Activated CD4-positive, CD25-positive, alpha-beta regulatory T cell treated with anti-CD3 and anti-CD28 coated beads, Interleukin-2, amount 50 U/mL, for 24 hours (primary cell): ENCODE measurements at places on chromosomes 6 and 20.

DNA sequence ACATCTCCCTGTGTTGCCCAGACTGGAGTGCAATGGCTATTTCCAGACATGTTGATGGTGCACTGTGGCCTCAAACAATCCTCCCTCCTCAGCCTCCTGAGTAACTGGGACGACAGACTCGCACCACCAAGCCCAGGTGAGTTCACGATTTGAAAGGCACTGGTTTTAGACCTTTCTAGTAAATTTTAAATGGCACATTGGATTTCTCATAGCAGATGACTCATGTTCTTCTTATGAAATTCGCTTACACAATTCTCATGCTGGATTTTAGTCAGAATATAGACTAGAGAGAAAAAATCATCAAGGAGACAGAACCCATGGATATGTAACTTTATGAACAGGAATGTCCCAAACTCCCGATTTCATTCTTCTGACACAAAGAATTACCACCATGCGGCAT, 18.1 kb upstream of the PXDC1 start:
- no peak for ATAC-seq

GRCh38 chr6:134288538-134289203, 29.2 kb downstream of the SGK1 start:
- peak; percentile 86 for ATAC-seq

DNA sequence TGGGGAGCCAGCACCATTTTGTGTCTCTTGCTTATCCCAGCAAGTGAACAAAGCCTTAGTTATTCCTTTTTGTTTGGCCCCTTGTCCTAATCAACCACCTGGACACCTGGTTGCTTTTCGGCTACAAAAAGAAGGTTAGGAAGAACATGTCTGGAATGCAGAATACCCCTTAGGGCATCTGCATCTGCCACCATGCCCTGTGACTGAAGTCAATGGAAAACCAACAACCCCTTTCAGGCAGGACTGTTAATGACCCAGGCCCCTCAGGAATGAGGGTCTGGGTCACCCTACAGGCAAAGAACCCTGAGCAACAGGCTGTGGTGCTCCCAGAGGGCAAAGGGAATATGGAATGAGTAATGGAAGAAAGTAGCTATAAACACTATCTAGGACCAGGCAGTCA, 78.5 kb downstream of the PDE10A start:
- no peak for ATAC-seq

GRCh38 chr6:101011186-101011585, 130.1 kb upstream of the ASCC3 start:
- ATAC-seq: peak; percentile 55

DNA sequence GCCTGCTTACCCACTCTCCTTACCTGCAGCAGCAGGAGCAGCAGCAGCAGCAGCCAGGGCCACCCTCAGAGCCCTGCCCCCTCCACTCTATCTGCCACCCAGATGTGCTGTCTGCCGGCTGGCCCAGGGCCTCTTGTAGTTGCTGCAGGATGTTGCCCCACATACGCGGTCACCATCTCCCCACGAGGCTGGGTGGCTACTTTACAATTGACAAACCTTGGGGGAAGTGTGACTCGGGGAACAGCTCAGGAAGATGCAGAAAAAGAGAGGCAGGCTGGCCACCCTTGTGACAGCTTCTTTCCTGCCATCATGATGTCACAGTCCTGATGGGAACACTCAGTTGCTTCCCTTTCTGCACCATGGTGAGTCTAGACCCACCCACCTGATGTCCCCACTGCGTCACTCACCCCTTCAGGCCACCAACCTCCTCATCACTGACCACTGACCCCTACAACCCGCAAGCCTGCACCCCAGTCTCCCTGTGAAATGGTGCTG, 14.5 kb downstream of the TREM1 start:
- no peak for ATAC-seq

- ATAC-seq: no peak
These were observed 43.0 kb downstream of the DNAAF9 start for GRCh38 chr20:3364323-3365013.

GRCh38 chr20:39893003-39893685, 795.9 kb downstream of the MAFB start:
- no peak for ATAC-seq

DNA sequence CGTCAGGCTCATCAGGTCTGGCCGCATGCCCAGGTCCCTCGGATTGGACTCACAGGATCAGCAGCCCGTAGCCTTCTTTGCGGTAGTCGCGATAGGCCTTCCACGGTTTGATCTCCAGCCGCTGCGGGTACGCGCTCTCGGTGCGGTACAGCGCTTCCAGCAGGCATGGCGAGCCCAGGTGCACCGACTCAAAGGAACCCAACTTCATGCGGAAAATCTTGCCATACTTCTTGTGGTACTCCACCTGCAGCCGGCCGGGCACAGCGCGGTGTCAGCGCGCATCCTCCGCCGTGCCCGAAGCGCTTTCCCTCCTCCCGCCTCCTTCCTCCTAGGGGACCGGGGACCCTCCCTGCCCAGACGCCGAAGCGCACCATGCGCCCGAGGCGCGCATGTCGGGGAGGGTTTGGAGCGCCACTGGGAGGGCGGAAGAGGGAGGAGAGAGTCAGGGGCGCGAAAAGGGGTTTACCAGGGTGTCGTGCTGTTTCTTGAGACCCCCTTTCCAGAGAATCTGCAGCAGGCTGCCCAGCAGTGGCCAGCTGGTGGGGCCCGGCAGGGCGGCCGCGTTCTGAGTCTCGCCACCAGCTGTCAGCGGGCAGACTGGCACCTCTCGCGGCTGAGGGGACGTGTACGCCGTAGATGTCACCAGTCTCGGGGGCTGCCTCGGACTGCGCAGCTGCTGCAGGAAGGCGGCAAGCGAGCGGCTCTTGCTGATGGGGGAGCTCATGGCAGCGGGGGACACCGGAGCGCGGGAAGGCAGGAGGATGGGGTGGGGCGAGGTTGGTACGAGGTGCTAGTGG, 732 bp downstream of the CYP24A1 start:
- no peak for ATAC-seq

DNA sequence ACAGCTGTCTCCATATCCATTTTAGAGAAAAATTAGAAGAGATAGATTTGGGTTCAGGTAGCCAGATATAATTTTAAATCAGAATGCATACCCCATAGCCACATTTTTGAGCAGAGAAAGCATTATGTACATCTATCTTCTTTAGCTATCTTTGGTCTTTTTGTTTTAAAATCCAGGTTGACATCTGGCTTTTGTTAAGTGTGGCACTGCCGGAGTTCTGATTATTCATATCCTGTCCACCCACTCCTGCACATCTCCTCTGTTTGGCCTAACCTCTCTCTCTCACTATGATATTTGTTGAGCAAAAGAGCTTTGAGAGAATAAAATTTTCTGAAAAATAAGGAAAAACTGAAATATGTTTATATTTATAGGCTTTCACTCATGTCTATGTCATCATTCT, 189.7 kb downstream of the PACRG start:
- no peak for ATAC-seq

GRCh38 chr6:25821341-25821740, 10.5 kb downstream of the SLC17A1 start:
- no peak for ATAC-seq

- ATAC-seq: no peak
These were observed 16.1 kb downstream of the FBXL4 start for GRCh38 chr6:98931696-98932095.
